Osteocyte (in vitro differentiated cells): ENCODE measurements at places on chromosomes 11 and 22. TPM values are rescaled to one million over a fixed set of nuclear protein-coding genes. Genes with fewer than 3 reads are reported as not detected.
A peak's percentile ranks its signal among the peaks of the same experiment; 100 is the strongest.

GRCh38 chr11:59144096-59144495 lies 1.4 kb downstream of the FAM111A start:
- peak overlapping the region; percentile 97 for H3K27ac ChIP-seq
- peak overlapping the region; percentile 96 for H3K4me3 ChIP-seq
- peaks cover 38% of the 10 kb centered on the region for H3K4me1 ChIP-seq
- no peaks in the 10 kb centered on the region for H3K27me3 ChIP-seq
- no peak for DNase-seq

- H3K4me1 ChIP-seq = no peaks in the 10 kb centered on the region
- no peak overlapping the region for H3K4me3 ChIP-seq
- peak; percentile 30 for DNase-seq
- H3K27me3 ChIP-seq = no peaks in the 10 kb centered on the region
- H3K36me3 ChIP-seq = no peaks in the 10 kb centered on the region
Observed at GRCh38 chr22:47333625-47334024, 571.2 kb downstream of the TBC1D22A start.

DNA sequence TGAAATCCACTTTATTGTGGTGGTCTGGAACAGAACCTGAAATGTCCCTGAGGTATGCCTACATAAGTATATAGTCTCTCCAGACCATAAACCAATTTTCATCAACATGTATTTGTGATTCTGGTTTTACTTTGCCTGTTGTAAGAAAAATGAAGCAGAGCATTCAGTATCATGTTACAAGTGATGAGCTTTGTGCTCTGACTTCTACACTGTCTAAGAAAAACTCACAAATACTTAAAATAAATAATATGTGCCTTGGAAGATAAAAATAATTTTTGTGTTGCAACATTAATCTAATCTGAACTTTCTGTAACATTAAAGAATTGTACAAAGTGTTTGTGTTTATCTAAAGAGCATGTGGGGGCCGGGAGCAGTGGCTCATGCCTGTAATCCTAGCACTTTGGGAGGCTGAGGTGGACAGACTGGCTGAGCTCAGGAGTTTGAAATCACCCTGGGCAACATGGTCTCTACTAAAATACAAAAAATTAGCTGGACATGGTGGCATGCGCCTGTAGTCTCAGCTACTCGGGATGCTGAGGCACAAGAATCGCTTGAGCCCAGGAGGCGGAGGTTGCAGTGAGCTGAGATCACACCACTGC lies 219.5 kb downstream of the SOX6 start:
- H3K27me3 ChIP-seq = no peaks in the 10 kb centered on the region
- peaks cover 3% of the 10 kb centered on the region for H3K36me3 ChIP-seq
- no peak for DNase-seq
- peaks cover 5% of the 10 kb centered on the region for H3K4me1 ChIP-seq
- no peak overlapping the region for H3K4me3 ChIP-seq

Gene DLG2
- 1.2 and 2.1 TPM in 2 replicates for total RNA-seq

DNA sequence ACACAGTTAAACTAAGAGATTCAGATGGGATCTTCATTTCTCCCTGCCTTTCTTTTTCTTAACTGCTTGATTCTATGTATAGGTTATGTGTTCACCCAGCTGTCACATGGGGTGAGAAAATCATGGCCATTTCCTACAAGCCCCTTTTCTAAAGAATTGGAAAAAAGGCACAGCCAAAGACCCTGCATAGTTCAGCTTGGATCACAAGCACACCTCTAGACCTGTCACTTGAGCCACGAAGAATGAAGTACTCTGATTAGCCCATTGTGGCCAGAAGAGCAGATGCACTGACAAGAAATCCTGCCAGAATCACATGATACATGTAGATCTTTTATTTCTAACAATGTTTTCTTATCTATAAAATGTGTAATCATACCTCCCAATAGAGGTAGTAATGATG lies 69.7 kb downstream of the RAB38 start:
- H3K27me3 ChIP-seq = peaks cover 4% of the 10 kb centered on the region
- no peaks in the 10 kb centered on the region for H3K4me1 ChIP-seq
- DNase-seq = no peak
- no peaks in the 10 kb centered on the region for H3K36me3 ChIP-seq
- no peak overlapping the region for H3K4me3 ChIP-seq
